ENCODE measurements at places on chromosomes 2 and 18.

DNA sequence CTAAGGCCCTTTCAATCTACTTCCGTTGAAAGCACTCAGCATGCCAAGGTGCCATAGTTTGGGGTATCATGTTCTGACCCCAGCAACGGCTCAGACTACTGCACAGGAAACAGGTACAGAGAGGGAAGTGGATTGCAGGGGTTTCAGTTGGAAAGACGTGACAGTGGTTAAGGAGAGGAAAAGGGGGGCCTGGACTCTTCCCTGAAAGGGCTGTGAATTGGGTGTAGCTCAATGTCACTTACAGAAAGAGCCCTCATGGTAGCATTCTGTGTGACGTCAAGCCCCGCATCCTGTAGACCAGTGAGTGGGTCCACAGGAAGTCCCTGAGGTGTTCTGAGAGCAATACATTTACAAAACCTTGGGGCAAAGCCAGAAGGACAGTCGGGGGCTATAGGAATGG is 121.5 kb upstream of the GYPC start:
- no peak for DNase-seq

DNA sequence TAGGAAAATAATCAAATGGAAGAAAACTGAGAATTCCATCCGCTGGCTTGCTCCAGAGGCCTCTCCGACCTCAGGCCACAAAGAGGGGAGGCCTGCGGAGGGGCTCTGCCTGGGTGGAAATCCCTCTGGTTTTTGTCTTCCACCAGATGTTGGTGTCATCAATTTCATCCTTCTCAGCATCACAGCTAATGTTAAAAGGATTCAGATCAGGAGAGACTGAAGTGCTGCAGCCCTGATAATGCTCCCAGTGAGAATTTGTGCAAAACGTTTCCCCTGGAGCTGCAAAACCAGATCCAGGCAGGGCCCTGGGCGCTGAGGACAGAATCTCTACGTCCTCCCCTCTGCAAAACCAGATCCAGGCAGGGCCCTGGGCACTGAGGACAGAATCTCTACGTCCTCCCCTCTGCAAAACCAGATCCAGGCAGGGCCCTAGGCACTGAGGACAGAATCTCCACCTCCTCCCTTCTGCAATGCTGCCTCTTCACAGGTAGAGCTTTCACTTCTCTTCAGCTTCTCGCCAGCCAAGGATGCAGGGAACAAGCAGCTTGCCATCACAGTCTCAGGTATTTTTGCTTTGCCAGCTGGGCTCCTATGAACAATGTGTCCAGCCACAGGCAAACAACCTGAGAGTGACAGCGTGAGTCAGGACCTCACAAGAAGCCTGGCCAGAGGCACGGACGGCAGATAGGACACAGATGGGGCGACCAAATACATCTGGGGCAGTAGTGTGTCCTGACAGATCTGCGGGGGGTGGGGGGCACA is 81.2 kb downstream of the TMEM18 start:
- DNase-seq, result no peak

DNA sequence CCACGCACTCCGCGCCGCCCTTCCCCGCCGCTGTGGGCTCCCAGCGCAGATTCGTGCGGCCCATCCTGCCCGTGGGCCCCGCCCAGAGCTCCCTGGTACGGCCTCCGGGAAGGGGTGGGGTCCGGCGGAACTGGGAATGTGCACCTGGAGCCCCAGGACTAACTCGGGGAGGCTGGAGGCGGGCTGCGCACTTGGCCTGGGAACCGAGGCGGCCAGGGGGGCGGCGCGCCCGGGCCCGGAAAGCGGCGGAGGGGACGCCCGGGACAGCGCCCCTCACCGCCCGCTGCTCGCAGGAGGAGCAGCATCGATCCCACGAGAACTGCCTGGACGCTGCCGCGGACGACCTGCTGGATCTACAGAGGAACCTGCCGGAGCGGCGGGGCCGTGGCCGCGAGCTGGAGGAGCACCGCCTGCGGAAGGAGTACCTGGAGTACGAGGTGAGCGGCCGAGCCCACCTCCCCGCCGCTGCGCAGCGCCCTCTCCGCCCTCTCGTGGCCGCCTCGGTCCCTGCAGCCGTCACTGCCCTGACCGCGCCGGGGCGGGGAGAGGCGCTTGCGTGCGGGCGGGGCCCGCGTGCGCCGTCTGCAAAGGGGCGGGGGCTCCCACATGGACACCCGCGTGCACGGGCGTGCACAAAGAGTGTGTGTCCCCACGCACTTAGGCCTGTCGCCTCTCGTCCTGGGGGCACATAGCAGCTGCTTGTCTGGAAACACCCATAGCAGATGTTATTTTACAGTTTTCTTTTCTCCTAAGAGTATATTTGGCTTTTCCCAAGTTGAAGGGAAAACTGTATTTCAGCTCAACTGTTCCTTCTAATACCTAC is 25.2 kb downstream of the PSD4 start:
- peak; percentile 85 for DNase-seq

DNA sequence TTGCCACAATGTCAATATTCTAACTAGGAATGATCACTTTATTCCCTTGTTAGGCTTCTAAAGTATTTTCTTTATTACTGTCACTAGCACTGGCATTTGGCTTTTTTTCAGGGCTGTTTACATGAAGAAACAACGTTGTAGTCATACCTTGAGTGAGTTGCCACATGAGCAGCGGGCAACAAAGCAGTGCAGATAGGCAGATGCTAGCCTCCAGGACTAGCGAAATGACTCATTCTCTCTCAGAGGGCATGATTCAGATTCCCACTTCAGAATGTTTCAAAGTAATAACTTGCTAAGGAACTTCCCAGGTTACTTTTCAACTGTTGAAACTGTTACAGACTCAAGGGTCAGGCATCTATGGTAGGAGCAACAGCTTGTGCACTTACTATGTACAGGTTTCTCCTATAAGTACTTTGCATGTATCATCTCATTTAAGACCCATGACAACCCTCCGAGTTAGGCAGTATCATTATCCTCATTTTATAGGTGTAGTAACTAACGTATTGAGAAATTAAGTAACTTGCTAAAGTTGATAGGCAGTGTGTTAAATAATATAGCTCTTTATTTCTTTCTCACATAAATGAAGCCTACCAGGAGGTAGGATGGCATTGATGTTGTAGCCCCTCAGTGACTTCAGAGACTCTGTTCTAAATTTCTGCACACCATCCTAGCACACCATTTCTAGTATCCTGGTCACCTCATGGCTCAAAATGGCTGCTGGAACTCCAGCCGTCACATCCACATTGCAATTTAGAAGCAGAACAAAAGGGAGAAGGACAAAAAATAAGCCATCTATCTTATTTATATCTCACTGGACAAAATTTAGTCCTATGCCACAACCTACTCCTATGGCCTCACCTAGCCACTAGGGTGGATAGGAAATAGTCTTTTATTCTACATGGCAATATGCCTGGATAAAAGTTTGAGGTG is 83.3 kb downstream of the ICOS start:
- DNase-seq, result peak; percentile 44

- no peak for DNase-seq
Observed at GRCh38 chr2:165863810-165864261, 69.8 kb upstream of the GALNT3 start.

DNA sequence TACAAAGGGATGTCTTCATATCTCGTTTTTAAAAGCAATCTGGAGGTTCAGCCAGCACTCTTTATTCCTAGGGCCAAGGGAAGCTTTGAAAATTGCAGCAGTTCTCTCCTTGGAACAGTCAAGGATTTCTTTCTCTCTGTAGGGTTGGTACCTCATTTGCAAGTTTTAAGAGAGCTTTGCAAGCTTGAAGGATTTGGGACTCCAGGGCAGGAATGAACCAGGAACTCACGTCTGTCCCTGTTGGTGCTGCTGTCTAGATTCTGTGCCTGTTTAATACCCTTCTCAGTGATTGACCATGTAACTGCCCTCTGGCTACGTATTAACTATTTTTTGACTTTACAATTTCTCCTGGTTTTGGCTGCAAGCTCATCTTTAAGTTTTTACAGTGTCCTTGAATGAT is 262.5 kb upstream of the ST6GAL2 start:
- DNase-seq, result no peak

GRCh38 chr18:4987452-4988405 is 209.3 kb downstream of the AKAIN1 start:
- no peak for DNase-seq

DNA sequence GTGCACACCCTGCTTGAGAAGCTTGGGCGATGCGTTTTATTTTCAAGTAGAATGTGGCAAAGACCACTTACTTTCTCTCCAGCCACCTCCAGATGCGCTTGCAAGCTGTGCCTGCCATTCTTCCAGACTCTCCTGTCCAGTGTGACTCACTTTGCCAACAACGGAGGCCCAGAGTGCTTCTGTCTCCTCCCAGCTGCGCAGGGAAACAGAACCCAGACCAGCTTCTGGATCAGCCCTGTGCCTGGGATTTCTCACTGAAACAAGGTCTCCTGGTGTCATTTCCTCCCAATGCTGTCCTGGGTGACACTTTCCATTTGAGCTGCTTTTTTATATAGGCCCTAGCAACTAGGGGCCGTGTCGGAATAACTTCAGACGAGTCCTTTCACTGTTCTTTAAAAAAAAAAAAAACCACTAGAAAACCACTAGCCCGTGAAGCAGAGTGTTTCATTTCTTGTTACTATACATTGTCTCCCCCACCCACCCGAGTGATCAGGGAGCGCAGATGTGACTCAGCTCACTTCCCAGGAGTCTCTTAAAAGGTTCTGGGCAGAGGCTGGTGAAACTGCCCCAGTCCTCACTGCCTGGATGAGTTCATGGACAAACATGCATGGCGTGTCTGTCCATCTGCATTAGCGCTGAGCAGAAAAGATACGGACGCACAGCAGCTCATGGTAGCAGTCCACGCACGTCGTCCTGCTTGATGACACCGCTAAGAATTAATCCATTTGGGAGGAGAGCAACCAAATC is 25.3 kb upstream of the RPL31 start:
- DNase-seq, result no peak

- DNase-seq, result no peak
Observed at GRCh38 chr18:75393721-75394120, 33.8 kb downstream of the SMIM21 start.

- DNase-seq, result no peak
Observed at GRCh38 chr2:240794178-240794721, 25.8 kb downstream of the KIF1A start.

GRCh38 chr2:160292225-160292624 is 92.2 kb upstream of the ITGB6 start:
- no peak for DNase-seq

DNA sequence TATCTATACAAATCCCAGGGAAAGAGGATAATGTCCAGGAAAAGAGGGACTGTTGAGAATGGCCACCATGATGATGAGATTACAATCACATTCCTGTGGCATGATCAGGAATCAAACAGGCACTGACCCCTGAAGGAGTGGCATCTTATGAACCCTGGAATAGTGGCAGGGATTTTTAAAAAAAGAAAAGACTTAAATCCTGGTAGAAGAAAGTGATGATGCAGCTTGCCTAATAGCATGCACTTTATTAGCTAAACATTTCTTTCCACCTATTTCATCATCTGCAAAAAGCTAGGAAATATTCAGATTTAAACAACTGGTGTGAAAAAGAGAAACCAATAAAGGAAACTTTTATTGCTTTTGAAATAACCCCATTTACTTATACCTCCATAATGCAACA is 87.2 kb upstream of the FSHR start:
- no peak for DNase-seq

DNA sequence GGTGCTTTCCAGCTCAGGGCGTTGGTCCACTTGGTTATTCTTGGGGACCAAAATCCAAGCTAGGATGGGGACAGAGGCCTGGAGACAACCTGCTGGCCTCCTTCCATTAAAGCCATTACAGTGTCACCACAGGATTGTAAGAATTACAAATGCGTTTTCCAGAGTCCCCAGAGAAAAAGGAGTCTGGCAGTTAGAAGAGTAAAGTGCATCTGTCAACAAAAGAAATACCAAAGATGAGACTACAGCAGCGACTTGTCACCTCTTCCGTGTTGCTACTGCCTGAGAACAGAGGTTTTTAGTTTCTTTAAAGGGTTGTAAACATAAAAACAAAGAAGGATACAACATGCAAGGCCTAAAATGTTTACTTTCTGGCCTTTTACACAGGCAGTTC is 235.7 kb downstream of the AGAP1 start:
- DNase-seq, result no peak

- DNase-seq, result no peak
Observed at GRCh38 chr2:219073413-219074129, 12.8 kb upstream of the IHH start.

DNA sequence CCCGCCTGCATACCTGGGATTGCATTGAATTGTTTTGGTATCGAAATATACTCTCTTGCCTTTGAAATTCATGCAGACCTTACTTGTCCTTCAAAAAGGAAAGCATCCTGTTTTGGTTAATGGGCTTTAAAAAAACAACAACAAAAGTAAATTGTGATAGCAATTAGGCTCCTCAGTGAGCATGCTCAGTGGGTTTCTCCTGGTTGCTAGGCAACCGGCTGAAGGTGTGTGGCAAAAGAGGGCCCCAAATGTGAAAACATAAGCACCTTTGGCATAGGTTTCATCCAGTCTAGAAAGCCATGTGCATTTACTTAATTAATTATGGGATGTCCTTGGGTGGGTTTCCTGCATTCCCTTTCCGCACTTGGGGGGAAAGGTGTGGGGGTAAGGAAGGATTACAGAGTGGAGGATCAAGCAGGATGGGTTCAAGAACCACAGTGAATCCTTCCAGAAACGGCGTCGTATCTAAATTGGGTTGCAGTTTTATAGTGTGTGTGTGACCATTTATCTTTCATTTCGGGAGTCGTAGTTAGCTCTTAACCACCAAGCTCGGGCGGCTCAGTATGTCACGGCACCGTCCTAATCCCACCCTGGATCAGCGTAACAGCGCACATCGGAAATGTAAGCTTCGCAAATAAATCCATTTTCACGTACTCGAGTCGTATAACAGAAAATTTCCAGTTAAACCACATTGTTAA is 274.9 kb upstream of the TCF4 start:
- DNase-seq, result no peak

Measured in stimulated activated CD4-positive, alpha-beta T cell treated with anti-CD3 and anti-CD28 coated beads, Interleukin-12 subunit alpha, Interleukin-12 subunit beta, amount 100 ng/mL, for 4 hours (primary cell).